ENCODE measurements at places on chromosomes 13 and 19.

- DNase-seq = no peak
Measured at GRCh38 chr13:30870916-30871587, 35.0 kb upstream of the MEDAG start.

DNA sequence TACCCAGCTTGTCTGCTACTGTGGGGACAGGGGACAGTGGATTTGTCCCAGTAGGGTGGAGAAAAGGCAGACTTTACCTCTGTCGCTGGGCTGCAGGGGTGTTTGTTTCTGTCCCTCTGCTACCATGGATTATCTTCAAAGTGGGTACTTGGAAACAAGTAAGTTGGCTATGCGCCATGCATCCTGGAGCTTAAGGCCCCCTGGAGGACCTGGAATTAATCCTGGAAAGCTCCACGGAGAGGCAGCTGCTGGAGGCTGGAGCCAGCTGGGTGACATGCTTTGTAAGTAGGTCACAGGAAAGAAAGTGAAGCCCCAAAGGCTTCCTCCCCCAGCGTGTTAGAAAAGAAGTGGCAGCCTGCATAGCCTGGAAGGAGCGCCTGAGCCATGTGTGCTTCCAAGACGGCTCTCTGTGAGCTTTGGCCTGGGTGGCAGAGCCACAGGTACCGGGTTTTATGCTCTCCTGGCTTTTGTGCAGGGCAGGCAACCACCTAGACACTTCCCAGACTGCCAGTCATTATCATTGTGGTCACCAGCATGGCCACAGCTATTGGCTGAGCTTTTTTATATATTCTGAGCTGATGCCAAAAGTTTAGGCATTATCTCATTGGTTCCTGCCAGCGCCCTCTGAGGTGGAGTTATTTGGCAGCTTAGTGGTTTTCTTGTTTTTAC, 9.5 kb downstream of the B3GLCT start:
- no peak for DNase-seq

- DNase-seq = no peak
Measured at GRCh38 chr13:48715977-48716376, 62.2 kb downstream of the CYSLTR2 start.

GRCh38 chr19:48059331-48059730, 15.5 kb upstream of the CABP5 start:
- DNase-seq = no peak

Measured in mammary epithelial cell (primary cell).